ENCODE measurements at places on chromosomes 5 and 9.

DNA sequence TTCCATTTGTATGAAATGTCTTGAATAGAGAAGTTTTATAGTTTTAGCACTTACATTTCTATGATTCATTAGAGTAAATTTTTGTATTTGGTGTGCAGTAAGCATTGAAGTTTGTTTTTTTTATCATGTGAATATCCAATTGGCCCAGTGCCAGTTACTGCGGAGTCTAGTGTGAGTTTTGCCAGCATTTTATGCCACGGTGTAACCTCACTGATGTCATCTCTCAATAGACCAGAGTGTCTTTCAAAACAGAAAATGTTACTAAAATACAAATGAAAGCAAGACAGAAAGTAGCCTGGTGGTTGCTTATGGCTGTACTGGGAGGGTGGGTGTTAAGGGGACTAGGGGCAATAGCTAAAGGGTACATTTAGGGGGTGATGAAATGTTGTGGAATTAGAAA is 62.8 kb downstream of the IPPK start:
- no peak for DNase-seq

DNA sequence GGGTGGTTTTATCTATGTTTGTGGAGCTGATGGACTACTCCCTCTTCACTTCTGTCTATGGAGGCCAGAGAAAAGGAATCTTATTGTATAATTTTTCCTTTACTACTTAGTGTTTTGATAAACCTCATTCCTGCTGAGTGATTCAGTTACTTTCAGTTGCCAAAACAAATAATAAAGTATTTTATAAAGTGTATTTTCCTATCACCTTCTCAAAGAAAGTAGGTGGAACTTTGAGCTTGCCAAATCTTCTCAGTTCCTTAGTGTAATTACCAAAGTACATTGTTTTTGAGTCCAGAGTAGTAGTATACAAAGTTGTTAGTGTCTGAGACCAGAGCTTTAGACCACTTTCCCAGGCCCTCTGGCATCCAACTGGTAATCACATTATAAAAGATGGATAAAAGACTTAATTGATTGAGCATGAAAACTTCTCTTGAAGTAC is 13.5 kb downstream of the RABGAP1 start:
- DNase-seq: no peak

DNA sequence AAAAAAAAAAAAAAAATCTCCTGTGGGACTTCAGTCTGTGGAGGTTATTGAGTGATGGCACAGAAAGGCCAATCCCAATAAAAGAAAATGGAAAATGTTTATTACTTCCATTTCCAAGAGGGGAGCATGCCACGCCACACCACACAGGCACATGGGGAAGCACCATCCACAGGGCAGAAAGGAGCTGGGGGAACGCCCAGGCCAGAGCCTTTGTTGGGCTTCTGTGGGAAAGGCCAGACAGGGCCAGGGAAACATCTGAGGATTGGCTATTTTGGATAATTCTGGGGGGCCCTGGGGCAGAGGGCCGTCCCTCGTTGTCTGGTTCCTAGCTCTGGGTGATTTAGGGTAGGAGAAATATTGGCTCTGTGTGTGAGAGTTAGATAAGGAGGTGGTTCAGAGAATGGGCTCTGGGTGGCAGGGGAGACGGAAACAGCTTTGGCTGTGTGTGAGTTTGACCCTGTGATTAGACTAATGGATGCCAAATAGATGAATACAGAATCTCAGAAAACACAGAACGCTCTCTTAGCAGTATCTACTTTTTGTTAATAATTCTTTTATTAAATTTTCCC is 49.0 kb upstream of the ABL1 start:
- no peak for DNase-seq

- DNase-seq: no peak
Measured at GRCh38 chr5:157365732-157366131, 94.3 kb upstream of the NIPAL4 start.

DNA sequence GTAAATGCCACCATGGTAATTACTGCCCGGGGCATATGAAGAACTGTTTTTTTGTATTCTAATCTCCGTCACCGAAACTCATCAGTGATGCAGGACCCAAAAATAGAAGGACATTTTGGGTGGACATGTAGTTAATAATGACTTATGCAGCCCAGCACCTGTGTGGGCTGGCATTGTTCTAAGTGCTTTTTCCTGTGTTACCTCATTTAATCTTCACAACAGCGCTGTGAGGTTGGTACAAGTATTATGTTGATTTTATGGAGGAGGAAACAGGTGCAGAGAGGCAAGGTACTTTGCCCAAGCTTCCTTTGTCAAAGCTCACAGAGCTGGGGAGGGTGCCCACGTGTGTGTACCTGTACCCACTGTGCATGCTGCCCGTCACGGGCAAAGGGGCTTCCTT is 58.4 kb downstream of the DAPK1 start:
- DNase-seq: no peak

DNA sequence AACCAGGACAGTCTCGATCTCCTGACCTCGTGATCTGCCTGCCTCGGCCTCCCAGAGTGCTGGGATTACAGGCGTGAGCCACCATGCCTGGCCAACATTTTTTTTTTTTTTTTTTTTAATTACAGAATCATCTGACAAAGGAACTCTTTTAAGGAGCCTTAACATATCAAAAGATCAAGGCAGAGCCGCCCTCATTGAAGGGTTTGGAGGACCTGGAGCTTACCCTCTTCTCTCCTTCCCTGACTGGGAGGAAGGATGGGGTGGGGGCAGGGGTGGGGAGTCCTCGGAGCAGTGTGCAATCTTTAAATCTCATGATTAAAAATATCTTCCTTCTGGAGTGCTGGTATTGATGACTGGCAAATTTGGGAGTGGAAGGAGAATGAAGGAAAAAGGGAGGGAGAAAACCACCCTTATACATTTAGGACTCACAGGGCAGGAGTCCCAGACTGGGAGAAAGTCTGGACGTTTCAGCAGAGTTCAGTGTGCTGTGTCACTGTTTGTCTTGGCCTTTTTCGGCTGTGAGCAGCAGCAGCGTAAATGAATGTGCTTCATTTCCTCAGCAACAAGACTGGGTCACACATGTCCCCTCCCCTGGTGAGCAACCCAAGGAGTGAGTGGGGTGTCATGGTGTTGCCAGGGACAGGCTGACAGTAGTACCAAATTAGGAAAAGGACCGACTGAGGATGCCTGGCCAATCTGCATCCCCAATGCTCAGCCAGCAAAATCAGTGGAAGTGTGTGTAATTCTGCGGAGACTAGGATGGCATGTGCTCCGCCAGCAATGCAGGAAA is 115.3 kb upstream of the BNC2 start:
- no peak for DNase-seq

DNA sequence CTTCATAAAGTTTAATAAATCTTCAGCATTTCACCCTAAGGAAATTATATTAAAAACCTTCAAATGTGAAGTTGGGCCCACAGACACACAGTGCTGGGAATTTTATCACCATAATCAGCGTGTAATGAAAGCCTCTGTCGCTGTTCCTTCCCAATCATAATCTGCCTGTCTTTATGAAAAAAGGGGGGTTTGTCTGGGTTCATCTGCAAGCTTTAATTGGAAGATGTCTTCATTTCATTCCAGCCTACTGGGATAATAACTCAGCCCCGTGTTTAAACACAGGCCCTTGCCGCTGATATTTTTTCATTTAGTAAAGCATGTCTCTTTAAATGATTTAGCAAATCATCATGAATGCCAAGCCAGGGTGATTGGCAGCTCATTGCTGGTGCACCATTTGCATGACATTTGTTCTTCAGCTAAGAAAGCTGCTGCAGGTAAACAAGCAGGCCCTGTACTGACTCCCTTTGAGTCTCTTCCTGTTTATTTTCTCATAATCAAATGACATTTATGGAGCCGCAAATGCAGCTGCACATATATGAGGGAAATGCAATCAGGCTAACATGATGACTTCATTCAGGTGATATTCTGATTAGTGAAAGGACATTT is 362.9 kb upstream of the TLE4 start:
- no peak for DNase-seq

DNA sequence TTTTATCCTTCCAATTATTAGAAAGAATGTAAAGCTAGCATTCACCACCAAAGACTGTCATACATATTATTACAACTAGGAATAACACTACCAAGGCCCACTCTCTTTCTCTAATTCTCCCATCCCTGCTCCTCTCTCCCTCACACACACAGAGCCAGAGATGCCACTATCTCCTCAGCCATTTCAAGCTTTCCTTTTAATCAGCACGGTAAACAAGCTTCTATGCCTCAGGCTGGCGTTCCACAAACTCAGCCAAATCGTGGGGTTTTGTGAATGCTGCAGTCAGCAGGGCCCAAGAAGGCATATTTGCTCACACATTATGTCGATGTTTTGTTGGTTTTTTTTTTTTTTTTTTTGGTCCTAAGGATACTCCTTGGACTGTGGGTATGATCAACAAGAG is 979.9 kb upstream of the DMAC1 start:
- no peak for DNase-seq

- DNase-seq: no peak
Measured at GRCh38 chr9:22425551-22425950, 21.1 kb upstream of the DMRTA1 start.

GRCh38 chr9:103371152-103371551 is 376.0 kb downstream of the CYLC2 start:
- no peak for DNase-seq

DNA sequence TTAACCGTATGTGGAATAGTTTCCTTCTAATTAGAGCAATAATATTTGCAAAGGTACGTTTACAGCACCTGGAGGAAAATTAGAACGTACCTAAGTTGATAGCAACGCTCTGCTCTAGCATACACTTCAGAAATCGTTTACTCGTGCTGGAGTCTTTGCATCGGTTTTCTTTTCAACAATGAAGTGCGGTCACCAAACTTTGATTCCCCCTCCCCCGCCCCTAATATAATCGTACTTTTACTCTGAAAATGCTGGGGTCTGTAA is 506 bp downstream of the ADAMTS19 start:
- DNase-seq: no peak

Measured in stimulated activated effector memory CD8-positive, alpha-beta T cell treated with anti-CD3 and anti-CD28 coated beads, Interleukin-12 subunit alpha, Interleukin-12 subunit beta, amount 100 ng/mL, for 72 hours (primary cell).